Adrenal gland (tissue), 19 donors: ENCODE measurements at places on chromosomes 7 and 10. TPM values are rescaled to one million over a fixed set of nuclear protein-coding genes. Genes with fewer than 3 reads are reported as not detected.

Gene C10orf90
- not detected for total RNA-seq

GRCh38 chr10:125692601-125693523, 9.9 kb upstream of the TEX36 start:
- DNase-seq = no peak

DNA sequence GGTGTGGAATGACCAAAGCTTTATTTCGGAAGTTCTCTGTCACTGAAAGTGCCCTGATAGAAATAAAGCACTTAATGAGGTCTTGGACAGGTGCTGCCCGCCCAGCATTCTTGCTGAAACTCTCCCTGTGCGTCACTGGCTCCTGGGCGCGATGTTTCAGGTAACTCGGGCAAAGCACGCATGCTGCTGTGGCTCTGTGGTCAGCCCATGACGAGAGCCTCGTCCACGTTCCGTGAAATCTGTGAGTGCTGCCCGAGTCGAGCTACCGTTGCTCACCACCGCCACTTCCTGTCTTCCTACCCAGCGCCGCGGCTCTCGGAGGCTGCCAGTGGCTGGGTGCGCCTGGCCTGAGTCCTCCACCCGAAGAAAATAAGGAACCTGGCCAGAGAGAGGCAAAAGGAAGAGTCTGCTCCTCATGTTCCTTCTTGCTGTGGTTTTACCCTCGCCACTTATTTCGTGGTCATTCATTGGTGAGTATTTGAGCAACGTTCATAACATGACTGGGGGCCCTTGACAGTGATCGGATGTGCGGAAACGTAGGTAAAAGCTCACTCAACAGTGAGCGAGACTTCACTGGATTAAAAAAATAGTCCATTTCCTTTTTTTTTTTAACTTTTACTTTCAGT, 95.5 kb downstream of the MAP3K8 start:
- peak; percentile 76 for DNase-seq

DNA sequence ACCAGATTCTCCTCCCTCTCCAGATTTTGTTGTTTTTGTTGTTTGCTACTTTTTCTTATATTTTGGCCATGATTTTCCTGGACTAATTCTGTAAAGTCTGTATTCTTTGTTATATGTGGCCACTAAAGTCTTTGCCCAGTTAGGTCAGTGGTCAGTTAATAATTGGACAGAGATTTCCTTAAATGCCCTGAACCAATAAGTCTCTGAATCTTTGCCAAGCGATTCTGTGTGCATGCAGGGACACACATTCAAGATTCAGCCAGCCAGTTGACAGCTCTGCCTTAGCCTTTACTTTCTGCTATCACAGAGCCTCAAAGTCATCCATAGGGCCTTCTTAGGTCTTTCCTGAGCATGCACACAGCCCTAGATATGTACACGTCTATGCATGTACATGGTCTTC, 11.0 kb upstream of the COL17A1 start:
- DNase-seq = no peak

DNA sequence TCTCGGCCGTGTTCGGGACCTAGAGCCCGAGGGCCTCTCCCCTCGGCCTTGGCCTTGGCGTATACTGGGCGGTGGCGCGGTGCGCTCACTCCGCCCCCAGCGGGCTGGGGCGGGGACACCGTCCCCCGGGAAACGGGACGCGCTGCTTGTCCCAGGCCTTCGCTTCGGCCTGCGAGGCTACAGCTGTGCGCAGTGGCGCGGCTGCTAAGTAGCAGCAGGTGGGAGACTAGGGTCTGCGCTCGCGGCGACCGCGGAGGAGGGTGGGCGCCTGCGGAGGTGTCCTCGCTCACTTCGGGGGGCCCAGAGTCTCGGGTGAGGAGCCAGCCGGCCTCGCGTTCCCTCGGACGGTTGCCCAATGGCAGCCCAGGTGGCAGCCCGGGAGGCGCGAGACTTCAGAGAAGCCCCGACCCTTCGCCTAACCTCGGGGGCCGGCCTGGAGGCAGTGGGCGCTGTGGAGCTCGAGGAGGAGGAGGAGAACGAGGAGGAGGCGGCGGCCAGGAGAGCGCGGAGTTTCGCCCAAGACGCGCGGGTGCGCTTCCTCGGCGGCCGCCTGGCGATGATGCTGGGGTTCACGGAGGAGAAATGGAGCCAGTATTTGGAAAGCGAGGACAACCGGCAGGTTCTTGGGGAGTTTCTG, at the start of gene DNAH11:
TSS of gene DNAH11 (plus strand) at position 149 of the 637 bp plus-strand sequence. CDS start at position 356, 207 bp downstream.
- DNase-seq = peak; percentile 72

DNA sequence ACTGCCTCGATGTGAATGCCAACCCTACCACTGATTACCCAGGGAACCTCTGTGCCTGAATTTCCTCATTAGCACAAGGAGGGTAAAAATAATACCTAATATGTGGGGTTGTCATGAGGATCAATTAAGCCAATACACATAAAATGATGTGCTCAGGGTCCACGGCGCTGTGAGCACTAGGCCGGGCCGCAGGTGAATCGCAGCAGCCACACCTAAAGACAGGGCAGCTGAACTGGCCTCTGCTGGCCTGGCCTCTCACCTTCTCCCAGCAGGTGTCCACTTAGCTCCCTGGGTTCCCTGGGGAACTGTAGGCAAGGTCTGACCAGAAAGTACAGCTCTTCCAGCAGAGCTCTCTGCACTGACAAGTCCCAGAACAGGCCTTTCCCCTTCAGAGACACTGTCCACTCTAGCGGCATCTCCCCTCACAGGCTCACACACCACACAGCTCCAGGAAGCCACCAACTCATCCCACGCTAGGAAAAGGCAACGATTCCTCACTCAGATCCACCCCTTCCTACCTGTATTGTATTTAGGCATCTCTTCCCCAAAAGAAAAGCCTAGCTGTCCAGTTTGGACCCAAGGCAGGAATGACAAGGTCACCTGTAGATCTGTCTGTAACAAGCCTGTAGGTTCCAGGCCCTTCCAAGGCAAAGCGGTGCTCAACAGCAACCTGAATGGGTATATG, 273.1 kb downstream of the USP6NL start:
- no peak for DNase-seq

GRCh38 chr10:44937196-44938005, 22.2 kb upstream of the RASSF4 start:
- no peak for DNase-seq

GRCh38 chr10:121574519-121575166, 23.6 kb downstream of the FGFR2 start:
- no peak for DNase-seq

DNA sequence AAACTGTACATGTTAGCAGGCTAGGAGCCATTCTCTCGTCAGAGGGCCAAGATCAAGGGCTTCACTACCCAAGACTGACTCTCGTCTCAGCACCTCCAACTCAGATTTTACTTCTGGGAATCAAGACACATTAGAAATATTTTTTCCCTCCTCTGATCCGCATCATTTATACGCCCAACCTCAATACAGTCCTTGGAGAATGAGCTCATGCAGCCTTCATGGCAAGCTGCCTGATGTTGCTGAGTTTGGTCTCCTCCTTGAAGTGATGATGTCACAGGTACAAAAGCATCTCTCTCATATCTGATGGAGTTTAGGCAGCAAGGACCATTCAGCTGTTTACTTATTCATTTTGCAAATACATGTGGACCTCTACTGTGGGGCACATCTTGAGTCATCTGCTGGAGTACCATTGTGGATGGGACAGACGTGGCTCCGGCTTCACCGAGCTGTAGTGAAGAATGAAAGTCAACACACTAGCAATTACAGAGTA, 114.0 kb downstream of the BMPER start:
- no peak for DNase-seq

Gene SFTPD
- 0.78 TPM for total RNA-seq

DNA sequence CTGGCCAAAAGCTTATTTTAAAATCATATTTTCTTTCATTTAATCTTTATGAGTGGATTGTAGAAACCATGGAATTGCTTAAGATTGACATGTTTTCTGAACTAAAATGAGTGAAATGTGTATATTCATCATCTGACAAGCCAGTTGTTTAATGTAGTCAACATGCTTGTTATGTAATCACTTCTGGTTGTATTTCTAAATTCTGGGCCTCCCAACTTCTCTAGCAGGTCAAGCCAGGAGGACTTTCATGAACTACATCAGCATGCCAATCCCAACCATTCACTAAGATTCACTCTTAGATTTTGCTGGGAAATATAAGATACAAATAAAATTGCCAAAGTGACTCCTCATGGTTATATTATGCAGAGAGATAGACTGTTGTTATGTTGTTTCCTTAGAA, 21.1 kb upstream of the MAP3K8 start:
- no peak for DNase-seq

- DNase-seq = no peak
Observed at GRCh38 chr10:52318136-52318701, 4.1 kb downstream of the DKK1 start.

Gene BBS9
- 25.8 TPM for total RNA-seq
